ENCODE measurements at places on chromosomes 3 and 15.

GRCh38 chr3:44445786-44446185 is 31.7 kb downstream of the ZNF445 start:
- no peak for DNase-seq
- H3K4me1 ChIP-seq = peaks cover 6% of the 10 kb centered on the region
- H3K4me3 ChIP-seq = no peak overlapping the region
- no peak overlapping the region for H3K27ac ChIP-seq
- no peaks in the 10 kb centered on the region for H3K27me3 ChIP-seq

GRCh38 chr15:77486542-77487468 is 66.1 kb downstream of the HMG20A start:
- no peaks in the 10 kb centered on the region for H3K36me3 ChIP-seq
- no peaks in the 10 kb centered on the region for H3K4me1 ChIP-seq
- no peak overlapping the region for H3K27ac ChIP-seq
- no peak overlapping the region for H3K4me3 ChIP-seq
- H3K27me3 ChIP-seq = no peaks in the 10 kb centered on the region

- H3K4me3 ChIP-seq = no peak overlapping the region
- no peak overlapping the region for H3K27ac ChIP-seq
- DNase-seq = no peak
- no peaks in the 10 kb centered on the region for H3K27me3 ChIP-seq
- H3K4me1 ChIP-seq = no peaks in the 10 kb centered on the region
- H3K36me3 ChIP-seq = no peaks in the 10 kb centered on the region
Measured at GRCh38 chr3:11576453-11576852, 67.3 kb downstream of the VGLL4 start.

DNA sequence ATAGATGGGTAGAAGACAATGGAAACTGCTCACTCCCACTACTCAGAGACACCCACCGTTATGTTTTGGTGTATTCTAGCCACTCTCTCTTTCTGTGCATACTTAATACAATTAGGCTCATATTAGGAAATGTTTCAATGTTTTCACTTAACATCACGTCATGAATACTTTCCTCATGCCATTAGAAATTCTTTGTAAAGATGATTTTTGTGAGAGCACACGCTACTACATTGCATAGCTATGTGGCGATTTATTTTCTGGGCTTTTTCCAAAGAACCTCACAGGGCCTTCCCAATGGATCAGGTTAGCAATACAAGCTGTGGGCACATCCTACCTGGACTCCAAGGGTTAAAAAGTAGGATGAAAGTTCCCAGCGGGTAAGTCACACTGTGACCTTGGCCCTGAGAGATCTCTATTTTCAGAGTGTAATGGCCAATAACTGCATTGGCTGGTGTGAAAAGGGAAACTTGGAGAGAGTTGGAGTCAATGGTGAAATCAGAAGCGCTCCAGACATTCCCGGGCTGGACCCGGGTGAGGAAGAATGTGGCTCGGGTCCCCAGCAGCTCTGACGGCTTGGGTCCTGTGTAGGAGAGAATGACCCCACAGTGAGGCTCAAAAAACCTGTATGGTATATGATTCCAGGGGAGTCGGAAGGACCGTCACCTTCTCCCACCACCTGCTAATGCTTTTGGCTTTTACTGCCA is 25.8 kb upstream of the TGM5 start:
- peaks cover 4% of the 10 kb centered on the region for H3K27me3 ChIP-seq
- H3K27ac ChIP-seq = no peak overlapping the region
- no peaks in the 10 kb centered on the region for H3K36me3 ChIP-seq
- no peak overlapping the region for H3K4me3 ChIP-seq
- DNase-seq = no peak

GRCh38 chr3:157111518-157111917 is 48.4 kb downstream of the CCNL1 start:
- no peaks in the 10 kb centered on the region for H3K4me1 ChIP-seq
- no peaks in the 10 kb centered on the region for H3K36me3 ChIP-seq
- no peak overlapping the region for H3K4me3 ChIP-seq

DNA sequence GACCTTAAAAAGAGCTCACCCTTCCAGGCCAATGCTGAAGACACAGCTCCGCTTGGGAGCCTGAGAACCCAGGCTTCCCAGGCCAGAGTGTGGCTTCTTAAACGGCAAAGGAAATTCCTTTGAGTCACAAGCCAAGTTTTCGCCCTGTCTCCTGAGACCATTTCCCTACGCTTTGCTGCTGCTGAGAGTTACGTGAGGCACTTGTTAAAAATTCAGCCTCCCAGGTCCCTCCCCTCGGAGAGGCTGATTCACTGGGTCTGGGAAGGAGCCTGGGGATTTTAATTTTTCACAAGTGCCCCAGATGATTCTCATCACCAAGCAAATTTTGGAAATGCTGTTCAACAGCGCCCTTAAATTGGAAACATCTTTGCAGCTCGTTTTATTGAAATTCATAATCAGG is 25.5 kb downstream of the RLBP1 start:
- DNase-seq = no peak
- H3K36me3 ChIP-seq = peaks cover 5% of the 10 kb centered on the region
- H3K27me3 ChIP-seq = no peaks in the 10 kb centered on the region
- no peak overlapping the region for H3K27ac ChIP-seq
- H3K4me3 ChIP-seq = no peak overlapping the region
